ENCODE measurements at places on chromosomes 4 and X.

DNA sequence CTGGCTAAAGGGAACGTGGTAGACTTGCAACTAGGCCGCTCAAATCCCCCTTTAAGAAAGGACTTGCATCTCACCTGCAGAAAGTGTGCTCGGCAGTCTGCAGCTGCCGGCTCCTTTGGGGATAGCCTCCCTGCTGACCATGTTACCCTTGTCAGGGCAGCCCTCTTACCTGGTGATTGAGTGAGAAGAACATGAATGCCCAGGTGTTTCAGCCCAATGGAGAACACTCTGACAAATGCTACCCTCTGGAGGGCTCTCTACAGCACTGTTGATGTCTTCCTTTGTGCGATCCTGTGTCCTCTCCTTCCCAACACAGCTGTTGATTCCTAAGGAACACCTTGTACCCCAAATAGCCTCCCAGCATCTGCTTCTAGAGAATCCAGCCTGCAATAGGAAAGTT is 178.7 kb upstream of the LDB2 start:
- DNase-seq: no peak

GRCh38 chr4:140243278-140243753 is 89.3 kb upstream of the MAML3 start:
- DNase-seq: no peak

DNA sequence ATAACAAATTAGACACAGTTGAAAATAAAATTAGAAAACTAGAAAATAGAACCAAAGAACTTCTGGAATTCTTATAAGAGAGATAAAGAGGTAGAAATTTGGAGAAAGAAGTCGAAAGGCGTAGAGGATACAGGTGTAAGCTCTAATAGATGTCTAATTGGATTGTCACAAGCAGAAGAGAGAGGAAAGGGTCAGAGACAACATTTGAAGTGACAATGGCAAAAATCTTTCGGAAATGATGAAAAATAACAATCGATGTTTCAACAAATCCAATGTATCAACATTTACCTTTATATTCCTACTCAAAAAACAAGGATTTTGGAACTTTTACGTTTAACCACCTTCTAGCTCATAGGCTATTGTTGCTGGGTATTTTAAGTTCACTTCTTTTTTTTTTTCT is 3.8 kb downstream of the CXCL8 start:
- no peak for DNase-seq

DNA sequence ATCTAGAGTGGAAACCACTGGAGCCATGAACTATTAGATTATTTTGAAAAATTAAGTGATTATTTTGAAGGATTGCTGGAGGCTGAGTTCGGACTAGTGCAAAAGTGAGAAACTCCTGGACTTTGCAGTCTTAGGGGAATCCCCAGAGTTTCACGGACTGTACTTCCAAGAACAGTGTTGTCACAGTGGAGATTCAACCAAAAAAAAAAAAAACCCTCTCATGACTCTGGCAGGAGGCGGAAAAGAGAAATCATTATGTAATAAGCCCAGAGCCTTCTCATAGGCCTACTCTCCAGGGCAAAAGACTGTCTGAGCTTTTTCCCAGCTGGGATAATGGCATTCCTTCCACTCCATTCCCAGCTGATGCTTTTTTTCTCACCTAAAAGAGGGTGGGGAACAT is 16.8 kb upstream of the C4orf51 start:
- no peak for DNase-seq

DNA sequence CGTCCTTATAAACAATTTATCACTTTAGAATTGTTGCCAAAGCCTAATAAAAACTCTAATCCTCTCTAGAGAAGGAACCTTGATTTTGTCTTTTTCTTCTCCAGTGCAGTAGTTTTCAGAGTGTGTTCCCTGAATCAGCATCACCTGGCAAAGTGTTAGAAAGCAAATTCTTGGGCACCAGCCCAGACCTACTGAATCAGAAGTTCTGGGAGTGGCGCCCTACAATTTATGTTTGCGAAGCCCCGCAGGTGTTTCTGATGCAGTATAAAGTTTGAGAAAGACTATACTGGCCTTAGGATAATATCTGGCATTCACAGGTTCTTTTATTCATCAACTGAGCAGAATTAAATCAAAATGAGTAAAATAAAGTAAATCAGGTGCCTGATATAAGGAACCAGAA is 645.8 kb upstream of the ATOH1 start:
- DNase-seq: no peak

GRCh38 chr4:147860960-147861359 is 129.1 kb downstream of the ARHGAP10 start:
- DNase-seq: no peak

DNA sequence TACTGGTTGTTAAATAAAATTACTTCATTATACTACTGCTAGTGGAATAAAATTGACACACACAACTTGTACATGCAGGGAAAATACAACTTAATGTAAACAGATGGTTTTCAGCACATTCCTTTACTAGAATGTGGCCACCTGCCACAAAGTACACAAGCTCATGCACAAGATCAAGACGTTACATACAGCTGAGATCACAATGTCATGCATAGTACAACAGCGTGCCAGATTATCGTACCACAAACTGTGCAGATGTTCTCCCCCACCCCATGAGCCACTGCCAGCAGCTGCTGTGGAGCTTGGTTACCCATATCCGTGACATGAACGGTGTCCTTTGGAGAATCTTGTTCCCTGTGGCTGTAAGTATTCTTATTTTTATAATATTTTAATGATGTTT is 27.7 kb downstream of the FBXO8 start:
- no peak for DNase-seq

GRCh38 chrX:11540532-11541377 is 125.0 kb downstream of the ARHGAP6 start:
- no peak for DNase-seq

DNA sequence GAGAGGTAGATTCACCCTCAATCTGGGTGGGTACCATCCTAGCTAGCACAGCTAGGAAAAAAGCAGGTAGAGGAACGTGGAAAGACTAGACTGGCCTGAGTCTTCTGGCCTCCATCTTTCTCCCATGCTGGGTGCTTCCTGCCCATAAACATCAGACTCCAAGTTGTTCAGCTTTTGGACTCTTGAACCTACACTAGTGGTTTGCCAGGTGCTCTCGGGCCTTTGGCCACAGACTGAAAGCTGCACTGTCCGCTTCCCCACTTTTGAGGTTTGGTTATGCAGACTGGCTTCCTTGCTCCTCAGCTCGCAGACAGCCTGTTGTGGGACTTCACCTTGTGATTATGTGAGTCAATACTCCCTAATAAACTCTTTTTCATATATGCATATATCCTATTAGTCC is 36.4 kb upstream of the UGT2B4 start:
- no peak for DNase-seq

DNA sequence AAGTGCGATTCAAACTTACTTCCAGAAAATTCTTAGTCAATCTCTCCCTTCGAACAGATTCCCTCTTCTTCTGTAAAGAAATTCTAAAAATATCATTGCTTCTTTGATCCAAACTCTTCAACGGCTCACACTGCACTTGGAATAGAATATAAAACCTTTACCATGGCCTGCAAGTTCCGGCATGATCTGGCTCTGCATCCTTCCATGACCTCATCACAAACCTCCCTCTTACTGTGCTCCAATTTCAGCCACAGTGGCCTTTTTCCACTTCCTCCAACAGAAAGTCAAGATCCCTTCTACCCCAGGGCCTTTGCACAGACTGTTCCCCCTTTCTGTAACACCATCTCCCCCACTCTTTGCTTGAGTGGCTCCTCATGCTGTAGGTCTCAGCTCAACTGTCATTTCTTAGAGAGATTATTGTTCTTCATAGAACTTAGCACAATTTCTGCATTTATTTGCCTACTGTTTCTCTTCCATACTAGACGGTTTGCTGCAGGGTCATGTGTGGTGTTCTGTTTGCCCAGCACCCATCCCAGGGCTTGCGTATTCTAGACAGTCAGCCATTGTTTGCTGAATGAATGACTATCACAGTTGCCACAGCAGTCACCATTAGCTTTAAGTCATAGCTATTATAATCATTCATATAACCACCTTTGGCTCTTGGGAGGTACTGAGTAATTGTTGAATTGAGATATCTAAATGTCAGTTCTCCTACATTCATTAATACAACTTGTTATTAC is 1.9 kb upstream of the STOX2 start:
- DNase-seq: no peak

All from stimulated activated CD4-positive, alpha-beta T cell treated with anti-CD3 and anti-CD28 coated beads, TNF-alpha, amount 100 ng/mL, for 48 hours (primary cell).